Uterus (tissue), 4 donors: ENCODE measurements at places on chromosomes 12 and 14. TPM values are rescaled to one million over a fixed set of nuclear protein-coding genes. Genes with fewer than 3 reads are reported as not detected.

DNA sequence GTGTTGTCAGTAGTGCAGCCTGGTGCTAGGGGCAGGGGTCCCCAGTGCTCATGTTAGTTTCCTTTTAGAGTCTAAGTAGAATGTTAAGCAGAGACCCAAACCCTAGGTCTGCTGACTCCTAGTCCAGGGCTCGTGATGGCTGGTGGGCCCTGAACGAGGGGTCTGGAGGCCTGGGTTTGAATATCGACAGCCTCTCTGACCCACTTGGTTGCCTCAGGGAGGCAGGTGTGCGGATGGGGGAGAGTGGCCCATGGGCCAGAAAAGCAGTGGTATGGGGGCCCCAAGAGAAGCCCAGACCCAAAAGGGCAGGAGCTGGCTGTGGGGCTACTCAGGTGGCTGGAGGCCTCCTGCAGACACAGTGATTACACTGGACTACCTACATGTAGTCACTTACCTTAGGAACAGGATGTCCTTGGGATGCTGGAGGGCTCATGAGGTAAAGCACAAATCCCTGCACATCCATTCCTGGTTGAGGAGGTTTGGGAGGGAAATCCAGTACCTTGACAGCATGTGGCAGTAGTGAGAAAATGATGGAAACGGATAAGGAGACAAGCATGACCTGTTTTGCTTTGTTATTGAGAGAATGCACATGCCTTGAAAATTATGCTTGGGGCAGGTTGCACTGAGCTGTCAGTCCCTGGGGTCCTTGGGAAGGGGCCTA is 1.7 kb upstream of the SLC25A29 start:
- DNase-seq = no peak

GRCh38 chr12:88001327-88001726 is 27.9 kb downstream of the C12orf50 start:
- no peak for DNase-seq

DNA sequence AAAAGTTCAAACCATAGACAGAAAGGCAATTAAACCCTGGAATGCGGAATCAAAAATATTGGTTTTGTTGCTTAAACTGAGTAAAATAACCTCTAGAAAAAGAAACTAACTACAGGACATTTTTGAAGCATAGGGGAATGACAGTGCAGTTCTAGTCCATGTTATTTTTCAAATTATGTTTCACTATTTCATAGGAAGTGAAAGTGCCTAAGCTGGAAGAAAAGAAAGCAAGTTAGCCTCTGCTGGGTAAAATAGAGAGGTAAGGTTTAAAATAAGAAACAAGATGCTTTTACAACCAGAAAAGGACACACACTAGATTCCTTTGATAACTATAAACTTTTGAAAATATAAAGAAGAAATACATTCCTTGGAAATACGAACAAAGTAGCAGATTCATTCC is 1.1 kb downstream of the CLECL1 start:
- no peak for DNase-seq

The KRT5 gene
- 33.7 TPM for total RNA-seq

GRCh38 chr12:20985399-20985798 is 145.6 kb upstream of the SLCO1B1 start:
- DNase-seq = no peak
